ENCODE measurements at places on chromosomes 2 and 18.

- no peak for DNase-seq
Measured at GRCh38 chr18:48637081-48637990, 98.5 kb downstream of the CTIF start.

GRCh38 chr2:3449086-3449485, 69.6 kb downstream of the TRAPPC12 start:
- no peak for DNase-seq

DNA sequence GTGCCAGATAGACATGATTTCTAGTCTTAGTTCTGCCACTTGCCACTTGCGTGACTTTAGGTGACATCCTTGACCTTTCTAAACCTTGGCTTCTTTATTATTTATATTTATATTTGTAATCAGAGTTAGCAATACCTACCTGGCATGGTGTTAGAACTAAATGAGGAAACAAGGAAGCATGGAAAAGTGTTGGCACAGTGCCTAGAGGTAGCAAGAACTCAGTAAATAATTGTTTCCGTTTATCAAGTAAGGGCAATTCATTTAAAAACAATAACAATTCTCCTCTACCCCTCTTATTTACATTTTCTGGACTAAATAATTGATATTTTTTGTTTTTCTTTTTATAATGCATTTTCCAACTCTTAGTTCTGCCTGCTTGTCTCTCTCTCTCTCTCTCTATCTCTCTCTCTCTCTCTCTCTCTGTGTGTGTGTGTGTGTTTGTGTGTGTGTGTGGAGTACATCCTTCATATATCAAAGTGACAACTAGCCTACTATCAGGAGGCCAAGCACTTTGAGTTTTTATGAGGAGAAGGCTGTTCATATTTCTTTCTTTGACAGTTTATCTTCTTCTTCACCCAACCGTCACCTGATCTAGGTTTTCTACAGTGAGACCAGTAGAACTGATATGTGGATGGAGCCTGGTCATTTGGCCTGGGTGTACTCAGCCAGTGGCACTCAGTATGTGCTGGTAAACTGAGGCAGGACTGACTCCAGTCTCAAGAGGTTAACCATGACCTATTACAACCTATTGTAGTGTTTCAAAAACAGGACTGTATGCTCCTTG, 134.5 kb downstream of the LRRTM1 start:
- DNase-seq, result no peak

DNA sequence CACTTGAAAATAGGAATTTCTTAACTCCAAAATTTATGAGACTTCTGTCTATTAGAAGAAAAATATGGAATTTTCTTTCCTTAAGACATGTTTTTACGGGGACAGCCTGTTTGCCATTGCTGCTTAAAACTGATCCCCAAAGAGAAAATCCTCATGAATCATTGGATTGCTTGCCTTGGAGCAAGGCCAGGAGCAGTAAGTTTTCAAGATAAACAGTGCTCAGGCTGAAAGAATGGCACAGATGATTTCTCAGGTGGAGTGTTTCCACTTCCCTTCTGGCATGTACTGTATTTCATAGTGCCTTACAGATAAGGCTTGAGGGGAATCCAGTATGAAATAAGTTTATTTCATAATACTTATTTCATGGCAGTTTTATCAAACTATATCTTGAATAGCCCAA, 74.3 kb upstream of the MMADHC start:
- no peak for DNase-seq

GRCh38 chr2:105943977-105944376, 199.3 kb downstream of the NCK2 start:
- DNase-seq, result no peak

DNA sequence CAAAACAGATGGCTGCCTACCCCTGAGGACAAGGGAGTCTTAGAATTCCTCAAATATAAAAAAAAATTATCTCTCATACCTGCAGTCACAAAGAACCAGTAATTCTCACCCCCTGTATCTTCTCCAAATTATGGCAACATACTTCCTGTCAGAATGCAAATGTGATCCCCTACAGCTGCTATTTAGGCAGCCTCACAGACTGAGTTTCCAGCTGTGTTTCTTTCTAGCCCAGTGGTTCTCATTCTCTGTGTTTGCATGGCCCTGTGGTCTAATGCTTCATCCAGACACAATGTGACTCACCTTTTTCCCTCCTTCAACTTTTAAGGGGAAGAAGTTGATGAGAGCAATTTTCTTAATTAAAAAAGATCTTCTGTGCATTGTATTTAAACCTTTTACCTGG, 726.3 kb downstream of the TSN start:
- no peak for DNase-seq

GRCh38 chr2:223727562-223727961, 109.8 kb downstream of the AP1S3 start:
- peak; percentile 44 for DNase-seq

- DNase-seq, result no peak
Measured at GRCh38 chr18:55555395-55556027, 32.5 kb downstream of the TCF4 start.
